ENCODE measurements at places on chromosomes 5 and 9.
A peak's percentile ranks its signal among the peaks of the same experiment; 100 is the strongest.

- DNase-seq, result no peak
Measured at GRCh38 chr5:66704790-66705425, 108.7 kb downstream of the MAST4 start.

GRCh38 chr9:130931508-130932254, 7.4 kb downstream of the FIBCD1 start:
- DNase-seq, result no peak

- DNase-seq, result no peak
Measured at GRCh38 chr9:133945314-133945975, 46.7 kb downstream of the VAV2 start.

DNA sequence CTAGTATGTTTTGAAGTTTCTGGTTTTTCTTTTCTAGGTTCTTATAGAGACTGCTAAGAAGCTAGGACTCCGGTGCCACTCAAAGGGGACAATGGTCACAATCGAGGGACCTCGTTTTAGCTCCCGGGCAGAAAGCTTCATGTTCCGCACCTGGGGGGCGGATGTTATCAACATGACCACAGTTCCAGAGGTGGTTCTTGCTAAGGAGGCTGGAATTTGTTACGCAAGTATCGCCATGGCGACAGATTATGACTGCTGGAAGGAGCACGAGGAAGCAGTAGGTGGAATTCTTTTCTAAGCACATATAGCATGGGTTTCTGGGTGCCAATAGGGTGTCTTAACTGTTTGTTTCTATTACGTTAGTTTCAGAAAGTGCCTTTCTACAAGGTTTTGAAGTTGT, 52.2 kb downstream of the MTAP start:
- no peak for DNase-seq

DNA sequence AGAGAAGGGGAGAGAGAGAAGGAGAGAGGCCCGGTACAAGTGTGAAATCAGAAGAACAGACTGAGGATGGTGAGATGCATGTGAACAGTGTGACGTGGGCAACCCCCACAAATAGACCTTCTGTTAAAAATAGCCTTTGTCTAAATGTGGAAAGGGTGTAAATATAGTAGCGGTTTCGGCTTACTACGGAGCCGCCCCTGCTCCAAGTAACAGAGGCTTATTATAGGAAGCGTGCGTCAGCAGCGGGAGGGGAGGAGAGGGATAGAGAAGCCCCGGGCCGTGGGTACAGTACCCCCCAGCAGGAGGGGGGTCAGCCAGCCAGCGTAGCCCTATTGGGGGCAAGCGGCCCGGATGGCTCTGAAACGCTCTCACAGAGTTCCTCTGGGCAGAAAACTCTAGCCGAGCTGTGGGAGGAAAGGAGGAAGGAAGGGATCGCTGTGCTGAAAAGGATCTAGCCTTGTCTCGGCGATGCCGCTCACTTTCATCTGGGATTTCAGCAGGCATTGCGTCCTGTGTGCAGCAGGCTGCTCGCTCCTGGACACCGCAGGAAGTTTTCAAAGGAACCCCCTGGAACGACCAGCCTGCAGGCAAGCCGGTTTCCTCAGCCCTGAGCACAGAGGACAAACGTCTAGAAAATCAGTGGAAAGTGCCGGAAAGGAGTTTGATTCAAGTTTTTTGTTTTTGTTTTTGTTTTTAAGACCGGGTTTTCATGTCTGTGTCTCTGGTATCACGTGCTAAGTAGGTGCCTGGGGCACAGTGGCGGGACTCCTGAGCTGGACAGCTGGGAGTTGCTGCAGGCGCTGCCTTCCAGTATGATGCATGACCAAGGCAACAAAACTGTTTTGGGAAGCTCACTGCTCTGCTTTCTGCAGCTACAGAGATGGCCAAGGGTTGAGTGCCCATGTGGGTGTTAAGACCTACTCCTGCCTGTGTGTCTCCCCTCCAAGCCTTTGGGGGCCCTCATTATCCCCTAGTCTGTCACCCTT, 146.6 kb downstream of the SEC61B start:
- no peak for DNase-seq

- no peak for DNase-seq
Measured at GRCh38 chr5:55572020-55572419, 37.3 kb upstream of the PLPP1 start.

GRCh38 chr5:2755681-2756171, 4.2 kb upstream of the IRX2 start:
- no peak for DNase-seq

GRCh38 chr9:69542058-69542457, 130.1 kb downstream of the APBA1 start:
- no peak for DNase-seq

DNA sequence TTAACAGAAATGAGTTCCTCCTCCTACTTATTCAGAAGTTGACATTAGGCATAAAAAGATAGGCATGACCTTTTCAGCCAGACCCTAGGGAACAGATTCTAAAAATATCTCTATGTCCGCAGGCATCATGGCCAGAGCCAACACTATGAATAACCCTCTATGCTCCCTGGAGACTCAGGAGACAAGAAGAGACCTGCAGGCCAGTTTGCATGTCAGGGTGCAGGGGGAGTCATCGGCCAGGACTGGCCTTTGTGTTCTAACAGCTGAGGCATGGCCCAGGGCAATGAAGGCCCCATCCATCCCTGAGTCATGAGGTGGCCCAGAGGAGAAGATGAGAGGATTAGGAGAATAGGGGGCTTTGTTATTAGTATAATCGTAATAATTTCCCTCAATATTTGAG, 93.8 kb downstream of the TMEM215 start:
- DNase-seq, result no peak

- DNase-seq, result no peak
Measured at GRCh38 chr5:102762562-102763227, 7.6 kb downstream of the PAM start.

DNA sequence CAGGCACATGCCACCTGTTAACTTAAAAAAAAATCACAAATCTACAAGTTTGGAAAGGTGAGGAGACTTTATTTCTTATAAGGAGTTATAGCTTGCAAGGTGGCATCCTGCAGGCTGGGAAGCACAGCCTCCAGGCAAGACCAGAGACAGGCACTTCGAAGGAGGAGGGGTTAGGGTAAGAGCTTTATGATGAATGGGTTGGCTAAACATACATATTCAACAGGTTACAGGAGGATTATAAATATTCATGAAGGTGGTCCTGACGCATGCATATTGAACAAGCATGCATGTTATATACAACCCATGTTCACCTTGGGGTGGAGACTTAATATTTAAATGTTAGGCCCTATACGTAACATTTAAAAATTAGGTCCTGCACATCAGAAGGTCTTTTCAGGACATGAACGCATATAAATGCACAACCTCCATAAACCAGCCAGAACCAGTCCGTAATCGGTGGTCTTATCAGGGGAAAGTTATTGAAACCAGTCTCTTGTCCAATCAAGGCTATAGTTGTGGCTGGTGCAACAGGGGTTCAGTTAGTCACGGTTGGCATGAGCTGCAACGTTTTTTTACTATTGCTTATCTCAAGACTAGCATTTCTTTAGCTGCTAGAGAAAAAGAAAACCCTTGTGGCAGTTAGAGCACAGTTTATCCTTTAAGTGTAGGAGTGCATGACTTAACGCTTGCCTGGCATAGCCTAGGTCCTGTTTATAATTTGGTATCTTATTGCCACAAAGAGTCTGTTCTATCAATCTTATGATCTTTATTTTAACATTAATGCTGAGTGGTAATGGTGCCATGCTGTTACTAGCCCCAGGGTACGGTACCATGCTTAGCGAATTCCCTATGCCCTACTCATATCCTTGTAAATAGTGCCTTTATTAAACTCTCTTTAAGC, 72.7 kb downstream of the C9orf57 start:
- no peak for DNase-seq

DNA sequence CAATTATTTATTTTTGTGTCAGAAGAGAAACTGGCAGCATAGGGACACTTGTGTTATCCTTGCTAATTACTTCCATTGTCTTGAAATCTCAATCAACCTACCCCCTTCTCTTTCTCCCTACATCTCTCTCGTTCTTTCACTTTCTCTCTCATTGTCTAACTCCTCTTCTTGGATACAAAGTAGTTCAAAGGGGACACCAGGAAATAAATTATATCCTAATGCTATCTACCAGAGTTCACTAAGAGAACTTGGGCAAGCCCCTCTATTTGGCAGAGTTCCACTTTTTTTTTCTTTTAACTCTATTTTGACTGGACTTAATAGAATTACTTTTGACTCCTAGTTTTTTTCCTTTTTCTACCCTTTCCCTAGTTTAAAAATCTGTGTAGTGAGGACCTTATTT, 102.2 kb downstream of the MEF2C start:
- no peak for DNase-seq

DNA sequence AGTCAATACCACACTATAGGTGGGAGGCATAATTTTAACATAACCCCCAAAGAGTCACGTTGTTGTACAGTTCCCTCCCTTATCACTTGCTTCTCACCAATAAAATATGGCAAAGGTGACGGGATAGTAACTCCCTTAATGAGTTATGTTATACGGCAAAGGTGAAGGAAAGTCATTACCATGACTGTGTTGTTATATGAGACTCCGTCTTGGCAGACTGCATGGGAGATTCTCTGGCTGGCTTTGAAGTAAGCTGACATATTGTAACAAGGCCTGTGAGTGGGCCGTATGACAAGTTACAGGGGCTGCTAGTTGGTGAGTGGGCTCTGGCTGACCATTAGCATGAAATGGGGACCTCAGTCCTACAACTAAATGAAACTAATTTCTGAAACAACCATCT, 366.4 kb upstream of the FTMT start:
- DNase-seq, result no peak

- DNase-seq, result peak; percentile 20
Measured at GRCh38 chr5:14628346-14628745, 36.2 kb upstream of the OTULIN start.

GRCh38 chr5:143601357-143601756, 197.9 kb upstream of the NR3C1 start:
- DNase-seq, result no peak

DNA sequence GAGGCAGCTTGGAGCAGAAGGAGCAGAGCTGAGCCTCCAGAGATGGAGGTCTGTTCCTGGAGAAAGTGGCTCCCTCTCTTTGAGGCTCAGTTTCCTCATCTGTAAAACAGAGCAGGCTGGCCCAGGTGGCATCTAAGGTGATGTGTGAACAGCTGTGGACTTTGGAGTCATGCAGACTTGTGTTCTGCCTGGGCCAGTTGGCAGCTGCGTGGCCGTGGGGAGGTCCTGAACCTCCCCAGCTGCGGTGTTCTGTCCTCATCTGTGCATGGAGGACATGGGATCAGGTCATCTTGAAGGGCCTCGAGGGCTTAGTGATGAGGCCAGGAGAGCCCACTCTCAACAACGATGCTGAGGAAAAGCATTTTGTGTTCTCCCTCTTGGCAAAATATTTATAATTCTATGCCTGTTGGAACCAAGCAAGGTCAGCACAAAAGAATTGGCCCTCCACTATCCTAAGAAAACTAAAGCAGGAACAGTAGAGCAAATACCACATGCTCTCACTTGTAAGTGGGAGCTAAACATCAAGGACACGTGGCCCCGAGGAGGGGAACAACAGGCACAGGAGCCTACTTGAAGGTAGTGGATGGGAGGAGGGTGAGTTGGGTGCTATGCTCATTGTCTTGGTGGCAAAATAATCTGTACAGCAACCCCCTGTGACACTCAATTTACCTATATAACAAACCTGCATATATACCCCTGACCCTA, 63.2 kb upstream of the COL15A1 start:
- DNase-seq, result no peak

Measured in stimulated activated CD8-positive, alpha-beta memory T cell treated with anti-CD3 and anti-CD28 coated beads, Interleukin-4, amount 100 ng/mL, for 1 hour (primary cell).